ENCODE measurements at places on chromosomes 2 and 18. TPM values are rescaled to one million over a fixed set of nuclear protein-coding genes. Genes with fewer than 3 reads are reported as not detected.

- no peak for DNase-seq
Measured at GRCh38 chr18:35695384-35695783, 113.8 kb downstream of the GALNT1 start.

GRCh38 chr18:4842287-4842686 lies 354.8 kb downstream of the AKAIN1 start:
- DNase-seq: no peak

The TP53I3 gene
- polyA plus RNA-seq: 32.6 TPM

The DSG1 gene
- 0.88 TPM for polyA plus RNA-seq

All from hindlimb muscle (tissue), 1 donor.